Stimulated activated CD4-positive, alpha-beta T cell treated with anti-CD3 and anti-CD28 coated beads, Interleukin-1b, Interleukin-23, amount 100 ng/mL, for 24 hours (primary cell): ENCODE measurements at places on chromosomes 1 and 21.

DNA sequence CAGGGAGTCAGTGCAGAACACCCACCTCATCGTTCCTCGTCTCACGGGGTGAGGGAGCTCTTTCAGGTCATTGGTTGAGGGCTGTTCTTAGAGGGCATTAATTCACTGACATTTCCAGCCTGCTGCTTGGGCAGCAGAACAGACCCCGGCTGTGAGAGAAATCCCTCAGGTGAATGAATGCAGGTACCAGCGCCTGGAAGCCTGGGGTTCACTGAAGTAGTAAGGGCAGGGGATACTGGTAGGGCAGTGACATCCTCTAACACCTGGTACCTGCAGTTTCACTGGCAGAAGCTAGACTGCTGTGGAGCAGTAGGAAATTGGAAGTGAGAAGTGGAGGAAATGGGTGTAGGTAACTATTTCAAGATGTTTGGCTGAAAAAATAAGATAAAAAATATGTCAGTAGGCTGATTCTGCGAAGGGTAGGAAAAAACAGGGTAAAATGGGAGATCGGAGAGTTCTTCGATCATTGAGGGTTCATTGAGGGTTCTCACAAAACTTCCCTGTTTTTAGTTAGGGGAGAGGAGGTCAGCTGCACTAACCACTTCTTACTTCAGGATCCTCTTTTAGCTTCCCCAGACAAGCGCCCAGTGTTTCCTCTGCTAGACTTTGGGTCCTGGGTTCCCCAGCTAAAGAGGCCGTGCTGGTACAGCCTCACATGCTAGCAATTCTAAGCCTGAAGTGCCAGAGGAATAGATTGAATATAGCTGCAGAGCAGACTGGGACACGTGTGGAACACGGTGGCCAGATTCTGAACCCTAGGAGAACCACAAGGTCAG lies 55.2 kb downstream of the RNF220 start:
- no peak for DNase-seq

DNA sequence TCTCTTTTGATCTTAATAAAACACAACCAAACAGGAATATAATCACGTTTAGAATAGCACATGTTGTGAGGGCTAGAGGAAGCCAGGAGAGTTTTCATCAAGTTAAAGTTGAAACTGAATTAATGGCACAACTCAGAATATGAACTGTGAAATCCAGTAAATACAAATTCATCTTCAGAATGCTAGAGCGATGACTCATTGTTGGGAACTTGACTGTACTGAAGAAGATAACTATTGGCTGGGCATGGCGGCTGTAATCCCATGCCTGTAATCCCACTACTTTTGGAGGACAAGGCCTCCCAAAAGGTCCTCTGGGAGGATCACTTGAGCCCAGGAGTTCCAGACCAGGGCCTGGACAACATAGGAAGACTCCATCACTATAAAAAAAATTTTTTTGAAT lies 8.8 kb downstream of the SYF2 start:
- no peak for DNase-seq

DNA sequence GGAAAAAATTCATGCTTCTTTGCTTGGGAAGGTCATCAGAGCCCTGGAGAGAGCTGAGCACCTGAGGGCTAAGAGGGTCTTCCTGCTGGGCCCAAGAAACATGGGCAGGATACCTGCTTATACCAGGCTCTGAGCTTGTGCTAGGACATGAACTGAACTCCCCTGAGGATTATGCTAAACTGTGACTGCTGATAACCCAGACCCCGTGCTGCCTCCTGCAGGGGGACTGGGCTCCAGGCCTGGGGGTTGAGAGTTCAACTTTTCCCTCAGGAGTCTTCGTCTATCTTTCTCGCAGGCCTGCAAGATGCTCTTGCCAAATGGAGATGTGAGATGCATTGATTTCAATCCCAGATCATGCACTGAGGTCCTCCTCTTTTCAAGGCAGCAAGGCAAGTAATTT lies 368.5 kb downstream of the HHAT start:
- DNase-seq: no peak

DNA sequence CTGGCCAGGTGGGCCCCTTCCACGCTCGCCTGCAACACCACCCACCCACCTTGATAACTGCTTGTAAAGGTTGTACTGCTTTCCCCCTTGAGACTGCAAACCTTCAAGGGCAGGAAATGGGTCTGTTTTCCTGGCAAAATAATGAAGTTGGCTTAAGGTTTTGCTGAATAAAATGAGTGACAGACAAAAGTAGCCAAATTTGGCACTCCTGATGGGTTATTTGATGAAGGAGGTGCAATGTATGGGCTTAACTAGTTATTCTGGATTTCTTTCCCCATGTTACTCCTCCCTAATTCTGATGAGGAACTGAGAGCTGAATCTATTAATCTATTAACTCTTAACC lies 14.6 kb upstream of the HLCS start:
- DNase-seq: no peak

DNA sequence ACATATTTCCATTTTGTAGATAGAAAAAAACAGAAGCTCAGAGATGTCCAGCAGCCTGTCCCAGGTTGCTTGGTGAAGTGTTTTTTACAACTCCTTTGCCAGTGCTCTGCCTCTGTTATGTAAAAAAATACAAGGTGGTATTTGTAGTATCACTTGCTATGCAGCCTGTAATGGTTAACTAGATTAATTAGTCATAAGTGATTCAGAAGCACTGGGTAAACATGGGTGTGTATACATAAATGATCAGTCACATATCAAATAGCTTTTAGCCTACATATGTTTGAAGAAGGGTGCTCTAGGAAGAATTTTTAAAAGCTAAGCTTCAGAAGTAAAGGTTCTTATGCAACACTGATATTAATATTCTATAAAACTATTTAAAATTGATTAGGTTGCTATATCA lies 70.0 kb upstream of the MAGI3 start:
- no peak for DNase-seq

- DNase-seq: no peak
These were observed 5.5 kb upstream of the PPIE start for GRCh38 chr1:39733161-39733560.

DNA sequence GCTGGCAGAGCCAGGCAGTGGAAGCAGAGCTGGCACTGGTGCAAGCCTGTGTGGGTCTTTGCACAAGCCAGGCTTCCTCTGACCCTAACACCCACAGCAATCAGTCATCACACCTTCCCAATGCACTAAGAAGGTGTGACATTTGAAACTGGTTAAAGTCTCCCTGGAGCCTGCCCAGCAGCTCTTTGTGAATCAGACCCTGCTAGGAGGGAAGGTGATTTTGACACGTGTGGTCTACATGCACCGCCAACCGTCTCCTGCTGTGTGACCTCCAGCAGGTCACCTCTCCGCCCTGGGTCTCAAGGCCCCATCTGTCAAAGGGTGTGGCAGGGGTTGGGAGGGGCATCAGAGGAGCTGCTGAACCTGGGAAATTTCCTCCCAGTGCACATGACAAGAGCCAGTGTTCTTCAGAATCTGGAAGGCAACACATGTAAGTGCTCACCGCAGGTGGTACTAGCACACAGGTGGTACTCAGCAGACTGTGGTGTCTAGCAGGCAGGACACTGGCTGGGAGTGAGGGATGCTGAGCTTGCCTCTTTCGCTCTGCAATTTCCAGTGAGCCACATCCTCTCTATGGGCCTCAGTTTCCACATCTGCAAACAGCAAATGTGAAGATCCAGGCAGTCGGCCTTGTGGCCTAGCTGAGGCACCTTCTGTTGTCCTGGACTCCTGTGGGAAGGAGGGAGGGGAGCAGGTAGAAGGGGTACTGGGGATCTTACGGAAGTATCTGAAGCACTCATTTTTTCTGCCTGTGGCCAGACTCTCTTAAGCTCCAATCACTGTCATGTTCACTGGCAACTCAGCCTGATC lies 123.2 kb downstream of the DMRTB1 start:
- DNase-seq: no peak

GRCh38 chr1:17098446-17099317 lies 20.6 kb downstream of the PADI2 start:
- DNase-seq: no peak

- DNase-seq: no peak
These were observed 25.3 kb downstream of the DSTYK start for GRCh38 chr1:205186191-205186590.

DNA sequence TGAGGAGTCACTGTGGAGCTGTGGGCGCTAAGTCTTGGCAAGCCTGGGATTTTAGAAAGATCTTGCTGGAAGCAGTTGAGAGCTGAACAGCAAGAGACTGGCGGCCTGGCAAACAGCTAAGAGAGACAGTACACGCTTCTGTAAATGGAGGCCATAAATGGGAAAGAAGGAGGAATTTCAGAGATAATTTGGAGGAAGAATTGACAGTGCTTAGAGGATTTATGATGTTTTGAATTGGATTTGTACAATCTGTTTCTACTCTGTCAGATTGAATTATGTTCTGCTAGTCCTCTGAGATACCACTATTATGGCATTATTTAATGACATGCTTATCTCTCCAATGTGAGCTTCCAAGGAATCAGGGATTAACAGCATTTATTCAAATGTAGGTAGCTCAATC lies 50.1 kb downstream of the ABCA4 start:
- no peak for DNase-seq

GRCh38 chr1:216723274-216723780 lies at the start of gene ESRRG:
Gene ESRRG, minus strand, starts transcription at chr1:216723429. Its CDS starts 130 bp downstream, at chr1:216723299.
- DNase-seq: no peak
